ENCODE measurements at places on chromosomes 6 and 20.

- no peak for DNase-seq
These were observed 112.3 kb upstream of the MARCKS start for GRCh38 chr6:113744861-113745260.

DNA sequence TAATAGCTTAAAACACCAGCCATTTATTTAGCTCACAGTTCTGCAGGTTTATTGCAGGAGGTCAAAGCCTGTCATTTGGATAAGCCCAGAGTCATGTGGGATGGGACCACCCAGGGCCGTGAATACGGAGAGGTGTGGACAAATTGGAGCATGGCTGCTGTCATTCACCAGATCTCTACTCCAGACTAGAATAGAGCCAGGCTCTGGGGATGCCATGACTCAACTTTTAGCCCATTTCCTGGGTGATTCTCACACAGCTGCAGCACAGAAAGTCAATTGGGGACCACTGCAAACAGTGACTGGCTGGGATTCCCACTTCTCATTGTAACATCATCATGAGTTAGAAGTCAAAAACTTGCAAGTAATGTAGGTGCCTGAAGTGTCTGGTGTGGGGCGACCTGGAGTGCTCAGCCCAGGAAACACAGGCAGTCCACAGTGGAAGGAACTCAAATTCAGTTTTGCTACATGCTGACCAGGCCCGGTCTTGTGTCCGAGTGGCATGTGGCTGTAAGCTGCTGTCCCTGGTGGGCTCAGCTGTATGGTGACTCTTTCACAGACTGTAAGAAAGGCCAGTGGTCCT is 174.3 kb downstream of the SCP2D1 start:
- DNase-seq = no peak

DNA sequence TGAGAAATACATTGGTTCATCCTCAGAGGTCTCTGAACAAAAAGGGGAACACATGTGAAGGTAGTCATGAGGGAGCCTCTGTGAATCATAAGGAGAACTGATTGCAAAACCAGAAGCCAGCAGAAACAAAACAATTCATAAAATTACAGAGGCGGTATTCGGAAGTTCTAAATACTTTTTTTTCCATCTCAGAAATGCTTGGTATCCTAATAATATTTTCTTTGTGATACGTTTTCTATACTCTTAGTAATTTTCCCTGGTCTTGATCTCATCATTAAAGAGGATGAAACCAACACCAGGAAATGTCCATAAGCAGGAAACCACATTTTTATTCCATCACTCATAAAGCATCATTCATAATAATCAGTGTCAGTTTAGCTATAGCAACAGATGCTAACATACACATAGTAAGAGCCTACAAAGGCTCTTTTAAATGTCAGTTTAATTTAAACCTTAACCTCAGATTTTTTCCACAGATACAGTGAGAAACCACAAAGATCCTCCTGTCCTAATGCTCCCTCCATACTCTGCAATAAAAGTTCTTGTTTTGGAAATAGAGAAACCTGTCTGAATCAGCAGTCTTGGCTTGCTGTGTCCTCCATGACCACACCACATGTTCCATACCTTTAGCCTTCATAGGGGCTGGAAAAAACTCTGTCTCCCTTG is 29.2 kb downstream of the SGK1 start:
- DNase-seq = peak; percentile 95

GRCh38 chr6:106860940-106861339 is 113.6 kb downstream of the CD24 start:
- DNase-seq = no peak

DNA sequence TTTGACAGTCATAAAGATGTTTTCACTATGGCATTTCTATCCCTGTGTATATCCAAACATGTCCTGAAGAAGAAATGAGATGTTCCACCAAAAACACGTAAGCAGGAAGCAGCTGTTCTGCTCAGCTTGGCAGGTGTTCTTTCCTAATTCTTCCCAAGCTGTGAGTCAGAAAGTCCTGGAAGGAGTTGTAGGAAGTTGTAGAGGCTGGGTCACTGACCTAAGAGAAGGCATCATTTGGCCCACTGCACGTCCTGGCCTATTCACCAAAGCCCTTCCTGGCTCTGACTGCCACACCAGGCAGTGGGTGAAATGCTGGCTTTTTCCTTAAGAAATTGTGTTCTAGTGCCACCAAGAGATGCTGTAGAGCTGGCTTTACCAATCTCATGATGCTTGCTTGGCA is 40.3 kb downstream of the STX11 start:
- DNase-seq = no peak

GRCh38 chr20:4192378-4193068 is 177.2 kb upstream of the RNF24 start:
- DNase-seq = no peak

- DNase-seq = peak; percentile 22
These were observed 291.2 kb upstream of the ADGRB3 start for GRCh38 chr6:68343901-68344300.

DNA sequence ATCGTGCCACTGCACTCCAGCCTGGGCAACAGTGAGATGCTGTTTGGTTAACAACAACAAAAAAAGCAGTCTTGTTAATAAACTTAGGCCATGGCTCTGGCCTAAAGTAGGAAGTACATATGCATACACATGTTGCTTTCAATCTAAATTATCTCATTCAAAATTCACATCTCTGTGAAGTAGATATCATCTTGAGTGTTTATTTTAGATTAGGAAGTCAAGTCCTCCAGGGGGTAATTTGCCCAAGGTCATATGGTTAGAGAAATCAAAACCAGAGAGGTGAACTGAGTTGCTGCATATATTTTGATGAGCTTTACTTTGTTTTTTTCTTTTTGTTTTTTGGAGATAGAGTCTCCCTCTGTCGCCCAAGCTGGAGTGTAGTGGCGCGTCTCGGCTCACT is 52.8 kb downstream of the B4GALT5 start:
- no peak for DNase-seq

- DNase-seq = no peak
These were observed 12.4 kb downstream of the KIAA1755 start for GRCh38 chr20:38248133-38248532.

GRCh38 chr6:22328474-22328873 is 31.6 kb upstream of the PRL start:
- no peak for DNase-seq

DNA sequence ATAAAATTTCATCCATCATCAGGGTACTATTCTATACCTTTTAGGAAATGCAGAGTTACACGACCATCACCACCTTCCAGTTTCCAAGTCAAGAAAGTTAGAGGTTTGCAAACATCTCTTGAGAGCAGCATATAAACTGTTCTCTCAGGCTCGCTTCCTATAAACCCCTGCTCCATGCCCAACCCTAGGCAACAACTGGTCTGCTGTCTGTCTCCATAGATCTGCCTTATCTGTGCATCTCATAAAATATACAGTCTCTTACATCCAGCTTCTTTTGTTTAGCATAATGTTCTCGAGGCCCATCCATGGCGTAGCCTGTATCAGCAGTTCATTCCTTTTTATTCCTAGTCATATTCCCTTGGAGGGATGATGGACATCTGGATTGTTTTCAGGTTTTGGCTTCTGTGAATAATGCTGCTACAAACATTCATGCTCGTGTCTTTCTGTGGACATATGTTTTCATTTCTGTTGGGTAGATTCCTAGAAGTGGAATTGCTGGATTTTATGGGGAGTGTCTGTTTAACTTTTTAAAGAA is 6.1 kb downstream of the PTPRT start:
- no peak for DNase-seq

- no peak for DNase-seq
These were observed 177.8 kb downstream of the LY86 start for GRCh38 chr6:6766230-6766905.

DNA sequence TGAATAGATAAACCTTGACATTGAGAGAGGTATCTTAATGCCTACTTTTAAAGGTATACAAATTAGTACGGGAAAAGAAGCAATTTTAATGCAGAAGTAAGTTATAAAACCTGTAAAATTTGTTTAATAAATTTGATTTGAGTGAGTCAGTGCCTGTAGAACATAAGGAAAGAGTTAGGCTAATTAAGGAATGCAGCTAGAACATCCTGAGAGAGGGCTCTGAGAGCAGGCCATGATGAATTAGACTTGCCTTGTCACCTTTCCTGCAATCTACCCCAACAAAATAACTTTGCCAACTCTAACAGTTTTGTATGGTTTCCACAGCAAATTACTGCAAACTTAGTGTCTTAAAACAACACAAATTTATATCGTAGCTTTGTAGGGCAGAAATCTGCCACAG is 700.8 kb downstream of the RFPL4B start:
- DNase-seq = no peak

GRCh38 chr6:170063431-170063830 is 227.4 kb downstream of the DLL1 start:
- DNase-seq = no peak

DNA sequence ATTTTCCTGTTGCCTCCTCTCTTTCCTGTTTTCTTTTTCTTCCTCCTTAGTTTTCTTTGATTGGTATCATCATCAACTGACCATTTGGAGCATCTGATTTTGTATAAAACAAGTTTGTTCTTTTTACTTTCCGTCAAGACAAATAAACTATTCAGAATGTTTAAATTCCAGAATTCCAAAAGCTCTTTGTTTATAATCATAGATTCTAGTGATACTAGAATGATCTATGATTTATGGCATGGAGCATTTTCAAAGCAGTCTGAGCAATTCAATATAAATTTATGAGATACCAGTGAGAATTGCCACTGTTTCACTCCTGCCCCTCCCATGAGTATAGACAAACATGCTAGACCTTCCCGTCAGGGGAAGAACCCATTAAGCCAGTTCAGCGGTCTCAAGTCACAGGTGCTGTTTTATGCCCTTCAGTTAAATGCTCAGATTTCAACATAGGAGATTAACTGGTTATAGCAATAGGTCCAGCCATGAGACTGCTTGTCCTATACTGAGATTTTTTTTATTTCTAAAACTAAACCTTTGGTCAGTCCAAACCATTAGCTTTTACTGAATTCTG is 60.7 kb downstream of the GRIK2 start:
- no peak for DNase-seq

DNA sequence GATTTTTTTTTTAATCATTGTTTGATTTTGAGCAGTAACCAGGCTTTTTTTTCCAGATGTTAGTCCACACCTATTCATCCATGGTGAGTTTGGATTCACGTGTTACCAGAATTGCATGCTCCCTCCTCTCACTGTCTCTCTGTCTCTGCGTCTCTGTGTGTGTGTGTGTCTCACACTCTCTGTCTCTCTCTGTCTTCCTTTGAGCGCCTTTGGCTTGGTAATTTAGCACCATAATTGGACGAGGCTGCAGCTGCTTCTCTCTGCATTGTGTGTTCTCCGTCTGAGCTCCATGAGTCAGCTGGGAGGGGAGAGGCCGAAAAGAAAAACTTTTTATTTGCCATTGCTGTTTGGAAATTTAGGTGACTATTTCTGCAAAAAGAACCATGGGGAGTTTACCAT is 3.4 kb downstream of the TFAP2B start:
- no peak for DNase-seq

- DNase-seq = no peak
These were observed 367.1 kb downstream of the C6orf118 start for GRCh38 chr6:164942271-164942670.

GRCh38 chr6:111812060-111813038 is 60.9 kb downstream of the FYN start:
- no peak for DNase-seq

GRCh38 chr20:31595654-31596411 is 9.3 kb upstream of the ID1 start:
- no peak for DNase-seq

DNA sequence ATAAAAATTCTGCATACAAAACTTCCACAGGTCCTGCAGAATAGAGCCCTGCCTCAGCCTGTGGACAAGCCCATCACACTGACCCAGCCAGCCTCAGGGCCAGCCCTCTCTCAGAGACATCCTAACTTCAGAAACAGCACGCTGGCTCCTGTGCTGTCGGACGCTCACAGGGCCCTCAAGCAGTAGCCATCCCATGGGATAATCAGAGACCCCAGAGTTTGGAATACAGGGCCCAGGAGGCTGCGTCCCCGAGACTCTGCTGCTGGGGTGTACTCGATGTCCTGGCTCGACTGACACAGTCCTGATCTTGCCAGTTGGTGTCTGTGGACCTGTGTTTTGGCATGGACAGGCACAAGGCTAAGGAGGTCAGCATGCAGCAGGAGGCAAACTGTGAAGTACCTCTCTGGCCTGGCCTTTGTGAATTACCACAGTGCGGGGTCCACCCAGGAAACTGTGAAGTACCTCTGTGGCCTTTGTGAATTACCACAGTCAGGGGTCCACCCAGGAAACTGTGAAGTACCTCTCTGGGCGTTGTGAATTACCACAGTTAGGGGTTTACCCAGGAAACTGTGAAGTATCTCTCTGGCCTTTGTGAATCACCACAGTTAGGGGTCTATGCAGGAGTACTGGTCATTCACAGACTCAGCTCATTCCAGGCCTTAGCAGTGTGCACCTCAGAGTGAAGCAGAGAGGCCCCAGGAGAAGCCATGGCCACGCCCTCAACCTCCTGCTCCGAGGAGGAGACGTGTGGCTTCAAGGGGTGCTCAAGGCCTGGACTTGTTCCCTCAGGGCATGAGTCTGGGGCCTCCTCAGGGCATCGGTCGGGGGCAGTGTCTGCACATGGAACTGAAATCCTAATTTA is 212.4 kb downstream of the SYNDIG1 start:
- DNase-seq = no peak

- DNase-seq = no peak
These were observed 94.4 kb downstream of the FAM217A start for GRCh38 chr6:3984494-3984893.

- no peak for DNase-seq
These were observed 201.3 kb upstream of the BTBD3 start for GRCh38 chr20:11716239-11716944.

DNA sequence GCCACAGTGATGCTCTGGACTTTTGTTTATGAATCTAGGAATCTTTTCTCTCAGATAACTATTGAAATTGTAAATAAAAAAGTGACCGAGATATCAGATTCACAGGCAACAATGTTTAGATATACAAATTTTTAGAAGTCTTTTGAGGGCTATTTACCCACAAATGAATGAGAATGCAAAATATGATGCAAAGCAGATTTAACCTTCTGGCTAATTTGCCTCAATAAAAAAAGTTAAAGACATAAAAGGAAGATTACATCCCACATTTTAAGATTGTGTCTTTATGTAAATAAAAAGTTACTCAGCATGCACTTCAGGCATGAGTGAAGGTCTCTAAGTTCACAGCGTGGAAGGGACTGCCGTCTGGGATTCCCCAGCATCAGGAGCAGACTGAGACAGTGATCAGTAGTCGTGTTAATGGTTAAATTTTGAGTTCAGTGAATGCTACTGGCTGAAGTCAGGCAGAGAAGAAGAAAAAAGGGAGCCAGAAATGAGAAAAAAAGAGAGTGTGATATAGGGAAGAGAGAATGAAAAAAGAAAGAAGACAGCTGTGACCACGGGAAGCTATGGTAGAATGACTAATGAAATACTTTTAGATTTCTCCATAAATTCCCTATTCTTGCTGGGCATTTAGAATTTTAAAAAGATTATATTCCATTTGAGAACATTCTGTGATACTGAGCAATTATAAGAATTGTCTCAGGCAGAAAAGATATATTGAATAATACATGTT is 93.6 kb downstream of the MYB start:
- DNase-seq = no peak
